ENCODE measurements at places on chromosomes 16 and 17.

DNA sequence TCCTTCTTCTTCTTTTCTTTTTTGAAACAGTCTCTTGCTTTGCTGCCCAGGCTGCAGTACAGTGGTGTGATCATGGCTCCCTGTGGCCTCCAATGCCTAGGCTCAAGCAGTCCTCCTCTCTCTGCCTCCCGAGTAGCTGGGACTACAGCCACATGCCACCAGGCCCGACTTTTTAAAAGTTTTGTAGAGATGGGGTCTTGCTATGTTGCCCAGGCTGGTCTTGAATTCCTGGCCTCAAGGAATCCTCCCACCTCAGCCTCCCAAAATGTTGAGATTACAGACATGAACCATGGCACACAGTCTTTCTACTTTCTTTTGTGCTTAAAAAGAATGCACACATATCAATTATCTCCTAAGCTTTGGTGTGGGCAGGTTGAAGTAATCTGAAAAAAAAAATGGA, 61.0 kb upstream of the DNAJA2 start:
- no peak for DNase-seq

GRCh38 chr17:2689411-2690164, 22.0 kb downstream of the CLUH start:
- no peak for DNase-seq

DNA sequence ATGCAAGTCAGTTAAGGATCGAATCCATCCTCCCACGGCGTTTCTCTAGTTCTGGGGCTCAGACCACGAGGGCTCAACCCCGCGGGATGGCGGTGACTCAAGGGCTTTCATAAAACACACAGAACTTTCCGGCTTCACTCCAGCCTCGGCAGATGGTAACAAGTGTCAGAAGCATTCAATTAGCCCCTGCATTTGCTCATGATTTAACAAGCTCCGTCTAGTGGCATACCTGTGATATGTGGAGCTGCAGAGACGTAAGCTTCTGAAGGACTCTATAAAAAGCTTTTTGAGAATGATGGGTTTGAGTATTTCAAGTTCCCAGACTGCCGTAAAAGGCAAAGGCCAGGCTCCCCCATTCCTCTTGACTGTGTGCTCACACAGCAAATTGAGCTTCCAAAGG, 91.3 kb upstream of the SEC14L1 start:
- no peak for DNase-seq

DNA sequence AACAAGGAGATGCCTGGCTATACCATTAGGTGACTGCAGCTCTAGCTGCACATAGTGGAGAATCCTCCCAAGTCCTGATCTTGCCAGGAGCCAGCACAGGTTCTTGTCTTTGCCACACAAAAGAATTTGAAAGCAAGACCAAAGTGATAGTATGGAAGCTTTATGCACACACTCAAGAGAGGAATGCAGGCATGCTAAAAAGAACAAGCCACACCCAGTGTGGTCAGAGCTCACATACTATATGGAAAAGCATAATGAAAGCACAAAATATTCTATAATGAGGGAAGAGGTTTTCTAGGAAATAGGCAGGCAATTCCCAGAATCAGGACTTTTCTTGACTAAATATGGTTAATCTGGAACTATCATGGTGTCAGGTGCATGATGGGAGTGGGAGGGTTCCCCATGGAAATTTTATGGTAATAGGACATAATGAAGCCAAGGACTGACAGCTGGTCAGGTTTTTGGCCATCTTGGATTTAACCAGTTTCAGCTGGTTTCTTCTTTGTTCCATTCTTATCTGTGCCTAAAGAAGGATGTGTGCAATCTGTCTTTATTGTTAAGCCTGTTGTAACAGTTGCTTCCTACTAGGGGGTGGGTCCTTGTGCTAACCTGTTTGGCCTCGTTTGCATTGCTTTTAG, 171.6 kb downstream of the ZNF18 start:
- DNase-seq, result no peak

GRCh38 chr17:80613732-80614071, 69.1 kb downstream of the RPTOR start:
- DNase-seq, result no peak

- DNase-seq, result no peak
These were observed 3.0 kb upstream of the KRT15 start for GRCh38 chr17:41521574-41522261.

- no peak for DNase-seq
These were observed 24.8 kb downstream of the SERPINF1 start for GRCh38 chr17:1786708-1787107.

DNA sequence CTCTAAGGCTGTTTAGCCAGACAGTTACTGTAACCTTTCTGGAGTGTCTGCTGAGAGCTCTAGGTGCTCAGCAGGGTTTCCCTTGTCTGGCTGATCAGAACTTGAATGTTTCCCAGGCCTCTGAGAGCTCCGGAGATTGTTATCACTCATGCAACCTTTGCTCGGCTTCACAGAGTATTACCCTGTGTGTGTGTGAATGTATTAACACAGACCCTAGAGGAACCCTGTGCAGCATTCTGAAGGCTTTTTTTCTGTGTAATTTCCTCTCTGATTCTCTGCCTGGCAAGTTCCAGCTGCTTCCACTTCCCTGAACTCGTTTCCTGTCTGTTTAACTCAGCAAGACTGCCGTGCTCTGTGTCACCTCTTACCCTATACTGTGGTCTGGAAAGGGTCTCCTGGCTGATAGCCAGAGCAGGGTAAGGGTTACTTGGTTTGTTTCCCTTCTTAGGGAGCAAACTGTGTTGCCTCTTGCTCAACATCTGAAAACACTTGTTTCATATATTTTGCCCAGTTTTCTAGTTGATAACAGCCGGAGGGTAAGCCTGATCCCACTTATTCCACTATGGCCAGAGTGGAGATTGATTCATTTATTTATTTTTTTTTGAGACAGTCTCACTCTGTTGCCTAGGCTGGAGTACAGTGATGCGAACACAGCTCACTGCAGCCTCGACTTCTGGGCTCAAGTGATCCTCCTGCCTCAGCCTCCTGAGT, 21.7 kb downstream of the PRMT7 start:
- DNase-seq, result no peak

GRCh38 chr17:77109764-77110359, 30.9 kb upstream of the SEC14L1 start:
- DNase-seq, result no peak

- peak; percentile 59 for DNase-seq
These were observed at the start of the genes CCDC78 and HAGHL for GRCh38 chr16:726438-727290. Gene CCDC78 (minus strand): TSS chr16:726443. CDS start chr16:726367, 76 bp downstream. Gene HAGHL (plus strand): TSS chr16:727106. CDS start chr16:727510, 404 bp downstream.

GRCh38 chr17:56165072-56165641, 11.9 kb downstream of the ANKFN1 start:
- DNase-seq, result no peak

DNA sequence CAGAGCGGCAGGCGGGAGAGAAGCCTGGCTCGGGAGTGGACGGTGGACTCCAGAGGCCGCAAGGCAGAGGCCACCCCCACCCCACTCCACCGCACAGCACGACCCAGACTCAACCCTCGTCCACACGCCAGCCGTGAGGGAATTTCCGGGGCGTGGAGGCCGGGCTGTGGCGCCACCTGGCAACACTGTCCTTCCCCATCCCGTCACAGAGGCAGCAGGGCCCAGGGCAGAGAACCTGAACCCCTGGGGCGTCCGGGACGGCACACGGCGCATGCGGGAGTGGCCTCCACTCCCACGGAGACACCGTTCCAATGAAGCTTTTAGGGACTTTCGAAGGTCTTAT, 23.5 kb downstream of the GNPTG start:
- no peak for DNase-seq

- no peak for DNase-seq
These were observed 77.0 kb upstream of the AXIN2 start for GRCh38 chr17:65638221-65638975.

DNA sequence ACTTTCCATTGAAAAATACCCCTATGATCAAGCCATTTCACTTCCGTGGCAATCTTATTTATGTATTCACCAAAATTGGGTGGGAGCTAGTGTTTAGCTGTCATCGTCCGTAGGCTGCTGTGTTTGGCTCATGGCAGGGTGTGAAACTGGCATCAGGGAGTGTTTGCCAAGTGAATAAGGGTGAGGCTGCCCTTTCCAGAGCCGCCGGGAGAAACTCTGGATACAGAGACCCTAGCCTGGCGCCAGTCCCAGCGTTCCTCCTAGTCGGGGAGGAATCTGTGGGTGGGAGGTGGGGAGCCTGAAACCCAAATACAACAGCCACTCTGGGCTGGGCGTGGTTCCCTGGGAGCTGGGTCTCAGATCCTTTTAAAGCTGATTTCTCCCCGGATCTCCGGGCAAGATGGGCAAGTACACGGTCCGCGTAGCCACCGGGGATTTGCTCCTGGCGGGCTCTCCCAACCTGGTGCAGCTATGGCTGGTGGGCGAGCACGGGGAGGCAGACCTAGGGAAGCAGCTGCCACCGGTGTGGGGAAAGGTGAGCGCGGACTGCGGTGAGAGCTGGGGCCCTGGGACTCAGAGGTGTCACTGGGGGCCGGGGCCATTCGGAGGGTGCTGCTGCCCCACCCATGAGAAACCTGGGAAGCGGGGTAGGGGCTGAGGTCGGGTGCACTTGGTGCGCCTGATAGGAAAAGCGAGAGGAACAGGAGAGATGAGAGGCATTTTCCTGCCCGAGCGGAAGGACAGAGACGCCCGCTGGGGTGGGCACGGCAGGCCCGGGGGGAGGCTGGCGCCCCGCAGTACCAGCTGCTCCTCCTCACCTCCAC, 62.1 kb upstream of the TEKT1 start:
- DNase-seq, result no peak

DNA sequence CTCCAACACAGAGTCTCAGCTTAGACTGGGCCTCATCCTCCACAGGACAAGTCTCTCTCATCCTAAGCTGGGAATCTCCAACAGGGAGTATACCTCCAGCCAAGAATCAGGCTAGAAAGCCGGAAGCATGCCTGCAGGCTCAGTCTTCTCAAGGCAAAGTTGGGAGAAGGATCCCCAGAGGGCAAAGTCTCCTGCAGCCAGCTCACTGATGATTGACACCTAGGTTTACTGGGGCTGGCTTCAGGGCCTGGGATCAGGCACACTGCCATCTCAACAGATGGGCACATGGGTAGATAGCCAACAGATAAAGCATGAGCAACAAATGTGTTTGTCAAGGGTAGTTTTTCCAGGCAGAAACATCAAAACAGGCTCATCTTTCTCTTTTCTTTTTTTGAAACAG, 56.1 kb upstream of the TOX3 start:
- no peak for DNase-seq

GRCh38 chr16:79475841-79476240, 124.7 kb downstream of the MAF start:
- DNase-seq, result no peak

- no peak for DNase-seq
These were observed 53.7 kb downstream of the IQCK start for GRCh38 chr16:19771796-19772195.

DNA sequence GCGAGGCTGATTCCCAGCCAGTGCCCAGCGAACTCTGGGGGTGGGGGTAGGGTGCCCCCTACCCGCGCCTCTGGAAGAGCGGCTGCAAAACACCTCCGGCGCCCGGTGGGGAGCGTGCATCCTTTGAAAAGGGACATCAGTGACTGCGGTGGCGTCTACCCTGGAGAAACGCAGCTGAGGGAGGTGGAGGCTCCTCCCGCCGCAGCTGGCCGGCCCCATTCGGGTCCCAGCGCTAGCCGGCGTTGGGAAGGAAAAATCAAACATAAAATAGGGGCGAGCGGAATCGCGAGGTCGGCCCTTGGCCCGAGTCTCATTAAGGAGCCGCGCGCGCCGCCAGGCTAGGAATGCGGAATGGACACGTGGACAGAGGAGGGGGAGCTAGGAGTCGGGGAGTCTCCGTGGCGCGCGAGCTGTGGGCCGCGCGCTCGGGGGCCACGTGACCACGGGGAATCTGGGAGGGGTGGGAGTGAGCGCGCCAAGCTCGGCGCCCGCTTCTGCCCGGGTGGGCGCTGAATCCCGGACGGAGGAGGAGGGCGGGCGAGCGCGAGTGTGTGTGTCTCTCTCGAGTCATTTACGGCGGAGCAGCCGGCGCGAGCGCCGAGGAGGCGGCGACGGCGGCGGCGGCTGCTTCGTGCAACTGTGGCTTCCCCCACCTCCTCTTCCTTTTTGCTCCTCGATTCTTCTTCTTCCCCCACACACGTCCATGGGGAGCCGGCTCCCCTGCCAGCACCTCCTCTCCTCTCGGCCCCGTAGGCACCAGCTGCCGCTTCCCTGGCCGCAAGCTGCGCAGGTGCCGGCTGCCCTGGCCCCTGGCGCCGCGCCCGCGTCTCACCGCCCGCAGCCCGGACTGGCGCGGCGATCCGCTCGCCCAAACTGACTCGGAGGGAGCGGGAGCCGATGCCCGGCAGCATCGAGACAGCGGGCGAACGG, at the start of gene TMEM132E:
TMEM132E (plus strand) TSS at position 566 of the 930 bp plus-strand sequence. CDS start 1,495 bp downstream, outside the sequence.
- no peak for DNase-seq

GRCh38 chr17:32523827-32524552, 37.2 kb downstream of the CDK5R1 start:
- no peak for DNase-seq

DNA sequence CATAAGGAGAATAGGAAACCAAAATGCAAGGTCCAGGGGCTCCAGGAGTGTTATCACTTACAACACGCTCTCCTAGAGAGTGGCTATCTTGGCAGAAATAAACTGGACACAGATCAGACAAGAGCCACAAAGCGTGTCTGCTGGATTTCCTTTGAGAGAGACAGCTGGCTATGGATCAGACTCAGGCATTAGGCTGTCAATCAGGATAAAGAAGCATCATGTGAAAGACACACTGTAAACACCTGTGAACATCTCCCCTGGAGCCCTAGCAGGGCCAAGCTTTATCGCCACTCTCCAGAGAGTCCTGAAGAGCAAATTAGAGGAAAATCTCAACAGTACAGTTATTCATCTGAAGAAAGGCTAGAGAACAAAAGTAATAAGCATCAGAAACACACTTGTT, 26.0 kb downstream of the SYCE1L start:
- DNase-seq, result no peak

DNA sequence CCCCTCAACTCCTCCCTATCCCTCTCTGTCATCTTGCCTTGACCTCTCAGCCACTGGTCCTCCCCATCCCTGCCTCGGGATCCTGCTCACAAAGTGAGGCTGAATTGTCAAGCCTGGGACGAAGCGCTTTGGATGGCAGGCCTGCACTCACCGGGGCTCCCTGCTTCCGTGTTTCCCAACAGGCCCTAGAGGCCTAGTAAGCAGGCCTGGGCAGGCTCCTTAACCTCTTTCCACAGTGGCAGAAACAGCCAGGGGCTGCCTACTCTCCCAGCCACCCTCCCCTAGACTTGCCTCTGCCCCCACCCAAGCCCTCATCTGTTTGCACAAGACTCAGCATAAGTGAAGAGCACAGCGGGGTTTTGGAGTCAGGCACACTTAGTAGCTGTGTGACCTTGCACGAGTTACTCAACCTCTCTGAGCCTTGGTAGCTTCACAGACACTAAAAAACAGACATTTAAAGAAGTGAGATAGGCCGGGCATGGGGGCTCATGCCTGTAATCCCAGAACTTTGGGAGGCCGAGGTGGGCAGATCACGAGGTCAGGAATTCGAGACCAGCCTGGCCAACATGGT, 5.0 kb upstream of the FADS6 start:
- DNase-seq, result no peak

- no peak for DNase-seq
These were observed 264.5 kb downstream of the WWOX start for GRCh38 chr16:78363843-78364555.

GRCh38 chr16:1740781-1741490, 30.4 kb downstream of the NME3 start:
- no peak for DNase-seq

- DNase-seq, result no peak
These were observed 148.2 kb upstream of the GOT2 start for GRCh38 chr16:58882292-58882691.

- DNase-seq, result no peak
These were observed 8.8 kb downstream of the SBK1 start for GRCh38 chr16:28301154-28301553.
